Endodermal cell (in vitro differentiated cells): ENCODE measurements at places on chromosomes 5 and 9. TPM values are rescaled to one million over a fixed set of nuclear protein-coding genes. Genes with fewer than 3 reads are reported as not detected.

The SLC34A1 gene
- not detected in 2 replicates for total RNA-seq

DNA sequence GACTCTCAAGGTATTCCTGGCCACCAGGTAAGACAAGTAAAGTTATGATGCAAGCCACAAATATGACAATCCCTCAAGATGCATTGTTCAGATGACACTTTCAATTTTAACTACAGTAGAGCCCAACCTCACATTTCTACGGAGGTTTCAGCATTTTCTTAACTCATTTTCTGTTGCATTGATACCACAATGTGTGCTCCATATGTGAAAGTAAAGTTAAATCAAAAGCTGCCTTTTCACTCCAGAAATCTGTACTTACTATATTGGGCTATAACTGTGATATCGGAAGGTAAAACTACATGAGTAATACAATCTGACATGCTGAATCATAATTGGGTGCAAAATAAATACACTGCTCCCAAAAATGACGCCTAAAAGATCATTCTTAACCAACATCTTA, 333.6 kb upstream of the MEF2C start:
- no peak for DNase-seq
- no peaks in the 10 kb centered on the region for H3K36me3 ChIP-seq
- no peak overlapping the region for H3K4me3 ChIP-seq

GRCh38 chr5:34991486-34992238, 56.1 kb downstream of the AGXT2 start:
- H3K4me3 ChIP-seq = no peak overlapping the region
- no peak for DNase-seq
- H3K27ac ChIP-seq = no peak overlapping the region
- no peaks in the 10 kb centered on the region for H3K4me1 ChIP-seq

DNA sequence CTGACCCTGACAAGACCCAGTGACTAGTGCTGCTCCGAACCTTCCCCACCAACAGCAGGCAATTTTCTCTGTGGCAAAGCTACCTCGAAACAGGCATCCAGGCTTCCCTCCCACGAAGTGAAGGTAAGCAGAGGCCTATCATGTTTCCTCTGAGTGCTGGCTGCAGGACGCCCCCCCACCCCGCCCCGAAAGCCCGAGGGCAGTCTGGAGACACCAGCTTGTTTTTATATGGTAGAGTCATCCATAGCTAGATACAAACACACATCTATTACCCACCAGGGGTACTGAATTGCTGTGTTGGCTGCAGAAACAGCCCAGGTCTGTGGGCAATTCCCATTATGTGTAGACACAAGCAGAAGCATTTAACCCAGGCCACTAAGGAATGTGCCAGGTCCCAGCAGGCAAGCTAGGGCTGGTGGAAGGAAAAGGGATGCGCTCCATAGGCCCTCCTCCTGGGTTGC, 40.4 kb downstream of the LIX1 start:
- H3K36me3 ChIP-seq = no peaks in the 10 kb centered on the region
- H3K4me3 ChIP-seq = no peak overlapping the region
- no peaks in the 10 kb centered on the region for H3K27me3 ChIP-seq
- H3K4me1 ChIP-seq = peaks cover 3% of the 10 kb centered on the region

GRCh38 chr5:133113331-133114061, 61.7 kb downstream of the HSPA4 start:
- no peaks in the 10 kb centered on the region for H3K36me3 ChIP-seq
- H3K27ac ChIP-seq = no peak overlapping the region
- no peak overlapping the region for H3K4me3 ChIP-seq
- peaks cover 3% of the 10 kb centered on the region for H3K4me1 ChIP-seq

The MLLT3 gene
- 12.2 to 34.2 TPM (median 14.2 TPM) in 3 replicates for total RNA-seq

The CHSY3 gene
- 1.0 and 1.2 TPM in 2 replicates for total RNA-seq

The PLEKHG4B gene
- total RNA-seq = 5.0 to 20.1 TPM (median 16.3 TPM) in 3 replicates

- no peak for DNase-seq
- H3K4me1 ChIP-seq = peaks cover 3% of the 10 kb centered on the region
- H3K36me3 ChIP-seq = no peaks in the 10 kb centered on the region
- H3K27ac ChIP-seq = no peak overlapping the region
- H3K4me3 ChIP-seq = no peak overlapping the region
Measured at GRCh38 chr5:159231167-159231566, 21.8 kb upstream of the RNF145 start.

The ZNG1A gene
- total RNA-seq = 62.7 to 71.7 TPM (median 68.5 TPM) in 3 replicates

DNA sequence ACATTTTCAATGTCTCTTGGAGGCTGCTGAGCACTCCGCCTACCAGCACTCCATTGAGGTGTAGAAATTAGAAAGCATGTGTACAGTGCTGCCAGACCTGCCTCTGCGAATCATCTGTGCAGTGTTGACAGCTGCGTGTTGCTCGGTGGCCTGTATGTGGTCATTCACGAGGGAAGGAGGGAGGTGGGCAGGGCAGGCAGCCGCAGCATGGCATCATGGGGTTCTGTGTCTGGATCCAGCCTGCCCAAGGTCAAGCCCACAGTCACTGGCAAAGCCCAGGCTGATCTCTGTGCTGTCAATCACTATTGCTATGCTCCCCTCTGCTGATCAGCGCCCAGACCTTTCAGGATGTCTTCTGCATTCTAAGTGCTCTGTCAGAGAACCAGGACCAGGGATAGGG, 8.0 kb upstream of the PDZD2 start:
- no peak for DNase-seq
- H3K36me3 ChIP-seq = no peaks in the 10 kb centered on the region
- no peaks in the 10 kb centered on the region for H3K4me1 ChIP-seq
- H3K27me3 ChIP-seq = no peaks in the 10 kb centered on the region
